ENCODE measurements at places on chromosomes 12 and 14.

DNA sequence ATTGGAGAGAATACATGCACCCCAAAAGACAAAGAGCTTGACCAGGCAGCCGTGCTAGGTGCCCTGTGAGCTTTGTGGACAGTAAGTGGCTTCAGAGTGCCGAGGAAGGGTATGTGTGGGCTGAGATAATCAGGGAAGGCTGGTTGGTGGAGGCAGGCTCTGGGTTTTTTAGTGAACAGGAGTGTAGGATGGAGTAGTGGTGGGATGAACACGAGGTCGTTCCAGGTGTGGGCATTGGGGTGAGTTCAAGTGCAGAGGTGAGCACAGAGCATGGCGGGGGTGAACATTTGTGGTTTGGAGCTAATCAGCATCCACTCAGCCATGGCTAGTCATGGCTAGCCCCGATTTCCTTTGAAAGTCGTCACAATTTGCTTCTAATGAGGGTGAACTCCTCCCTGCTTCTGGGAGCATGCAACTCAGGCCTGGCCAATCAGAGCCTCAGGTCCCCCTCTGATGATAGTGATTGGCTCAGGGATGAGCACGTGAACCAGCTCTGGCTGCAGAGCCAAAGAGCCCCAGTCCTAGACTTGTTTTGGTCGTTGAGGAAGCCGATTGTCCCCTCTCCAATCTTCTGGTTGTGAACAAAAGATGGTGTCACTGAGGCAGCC lies 40.7 kb upstream of the TCL1B start:
- no peak for DNase-seq

DNA sequence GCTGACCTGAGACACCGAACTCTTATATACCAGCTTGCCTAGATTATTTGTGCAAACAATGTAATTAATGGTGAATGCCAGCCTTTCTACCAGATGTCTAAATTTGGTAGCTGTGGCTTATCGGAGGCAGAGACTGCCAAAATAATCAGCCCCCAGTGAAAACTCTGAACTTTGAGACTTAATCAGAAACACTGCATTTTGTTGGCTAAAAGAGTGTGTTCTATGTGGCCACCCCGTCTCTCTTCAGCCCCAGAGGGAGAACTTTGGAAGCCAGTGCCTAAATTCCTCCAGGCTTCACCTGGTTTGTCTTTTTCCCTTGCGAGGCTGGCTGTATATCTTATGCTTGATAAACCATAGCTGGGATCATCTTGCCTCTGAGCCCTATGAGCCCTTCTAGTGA lies 90.1 kb downstream of the LMNTD1 start:
- DNase-seq, result no peak

DNA sequence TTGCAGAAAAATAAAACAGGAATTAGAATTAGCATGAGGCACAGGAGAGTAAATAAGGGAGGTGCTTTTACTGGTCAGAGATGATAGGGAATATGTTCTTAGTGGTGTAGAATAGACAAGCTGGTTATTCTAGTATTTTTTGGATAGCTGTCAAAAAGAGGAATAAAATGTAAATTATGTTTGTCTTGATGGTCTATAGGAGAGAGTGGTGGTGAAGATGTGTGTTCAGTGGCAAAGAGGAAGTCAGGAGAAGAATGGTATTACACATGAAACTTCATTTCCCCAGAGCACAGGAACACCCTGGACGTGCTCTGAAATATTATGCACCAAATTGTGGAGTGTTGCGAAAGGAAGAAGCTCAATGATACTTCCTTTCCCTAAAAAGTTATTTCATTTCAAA lies 27.8 kb downstream of the MUCL1 start:
- no peak for DNase-seq

DNA sequence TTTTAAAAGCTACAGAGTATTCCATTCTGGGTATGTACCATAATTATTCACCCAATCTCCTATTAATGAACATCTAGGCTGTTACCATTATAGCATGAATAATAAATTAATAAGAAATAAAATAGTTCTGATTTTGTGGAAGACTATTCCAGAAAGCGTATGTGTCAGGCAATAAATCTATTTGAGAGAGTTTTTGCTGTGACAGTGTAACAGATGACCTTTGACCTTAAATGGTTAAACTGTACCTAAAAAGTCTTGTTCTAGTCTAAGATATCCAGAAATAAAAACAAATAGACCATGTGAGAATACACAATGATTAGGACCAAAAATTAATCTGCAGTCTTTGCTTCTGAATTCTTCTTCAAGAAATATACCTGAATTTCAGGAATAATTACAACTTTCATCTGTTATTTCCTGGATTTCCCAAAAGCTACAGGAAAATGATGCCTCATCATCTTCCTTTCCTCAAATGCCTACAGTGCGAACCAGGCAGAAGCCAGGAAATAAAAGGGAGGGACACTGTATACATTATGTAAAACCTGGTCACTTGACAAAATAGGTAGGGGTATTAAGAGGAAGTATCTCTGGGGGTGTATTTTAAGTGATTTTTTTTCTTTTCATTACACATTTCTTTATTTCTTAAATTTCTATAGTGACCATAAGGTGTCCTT lies 7.3 kb downstream of the TM7SF3 start:
- DNase-seq, result no peak

DNA sequence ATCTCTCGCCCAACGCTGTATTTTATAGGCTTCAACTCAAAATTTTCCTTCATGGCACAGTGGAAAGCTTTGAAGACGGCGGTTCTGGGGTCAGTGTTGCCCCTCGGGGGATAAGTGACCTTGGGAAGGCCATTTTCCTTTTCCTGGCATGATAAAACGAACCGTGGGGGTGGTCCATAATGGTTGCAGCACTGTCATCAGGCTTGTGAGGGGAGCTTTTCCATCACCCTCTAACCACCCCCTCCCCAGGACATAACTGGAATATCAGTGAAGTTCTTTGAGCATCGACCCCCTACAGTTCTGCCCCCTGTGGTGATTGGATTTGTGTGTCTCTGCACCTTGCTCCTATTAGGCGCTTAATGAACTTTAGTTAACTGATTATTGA lies 16.0 kb downstream of the FOS start:
- DNase-seq, result no peak

DNA sequence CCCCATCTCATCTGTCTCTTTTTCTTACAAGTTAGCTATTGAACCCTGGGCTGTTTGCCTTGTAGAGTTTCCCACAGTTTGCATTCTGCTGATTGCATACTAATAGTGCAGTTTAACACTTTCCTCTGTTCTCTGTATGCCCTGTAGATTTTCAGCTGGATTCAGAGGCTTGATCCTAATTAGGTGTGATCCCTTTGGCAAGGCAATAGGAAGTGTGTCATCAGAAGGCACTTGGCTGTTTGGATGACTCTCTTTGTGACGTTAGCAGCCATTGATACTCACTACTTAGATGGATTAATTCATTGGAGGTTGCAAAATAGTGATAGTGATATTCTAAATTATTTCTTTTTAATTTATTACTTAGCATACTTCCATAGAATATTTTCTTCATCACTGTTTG lies 33.6 kb downstream of the FUT8 start:
- no peak for DNase-seq

GRCh38 chr14:57930241-57930975 lies 64.5 kb upstream of the SLC35F4 start:
- no peak for DNase-seq

DNA sequence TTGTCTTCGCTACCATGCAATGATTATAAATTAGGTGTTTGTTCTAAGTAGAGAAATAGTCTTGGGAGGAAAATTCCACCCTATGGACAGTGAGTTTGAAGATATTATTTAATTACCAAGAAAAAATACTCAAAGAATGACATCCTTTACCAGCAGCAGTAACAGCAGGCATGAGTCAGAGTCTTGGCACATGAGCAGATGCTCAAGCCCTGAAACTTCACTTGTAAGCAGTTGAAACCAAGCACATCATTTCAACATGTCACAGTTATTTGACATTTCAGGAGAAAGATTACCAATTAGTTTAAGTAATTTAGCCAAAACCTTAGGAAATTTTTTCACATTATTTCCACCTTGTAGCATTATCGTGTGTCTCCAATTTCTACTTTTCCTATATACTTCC lies 99.2 kb downstream of the C12orf50 start:
- no peak for DNase-seq

- DNase-seq, result no peak
Measured at GRCh38 chr14:88044776-88045446, 40.0 kb downstream of the GPR65 start.

GRCh38 chr12:19373586-19373985 lies 65.7 kb upstream of the AEBP2 start:
- no peak for DNase-seq

GRCh38 chr12:57809425-57809824 lies 9.1 kb downstream of the AVIL start:
- DNase-seq, result no peak

- DNase-seq, result no peak
Measured at GRCh38 chr14:61602733-61603077, 92.6 kb upstream of the HIF1A start.

DNA sequence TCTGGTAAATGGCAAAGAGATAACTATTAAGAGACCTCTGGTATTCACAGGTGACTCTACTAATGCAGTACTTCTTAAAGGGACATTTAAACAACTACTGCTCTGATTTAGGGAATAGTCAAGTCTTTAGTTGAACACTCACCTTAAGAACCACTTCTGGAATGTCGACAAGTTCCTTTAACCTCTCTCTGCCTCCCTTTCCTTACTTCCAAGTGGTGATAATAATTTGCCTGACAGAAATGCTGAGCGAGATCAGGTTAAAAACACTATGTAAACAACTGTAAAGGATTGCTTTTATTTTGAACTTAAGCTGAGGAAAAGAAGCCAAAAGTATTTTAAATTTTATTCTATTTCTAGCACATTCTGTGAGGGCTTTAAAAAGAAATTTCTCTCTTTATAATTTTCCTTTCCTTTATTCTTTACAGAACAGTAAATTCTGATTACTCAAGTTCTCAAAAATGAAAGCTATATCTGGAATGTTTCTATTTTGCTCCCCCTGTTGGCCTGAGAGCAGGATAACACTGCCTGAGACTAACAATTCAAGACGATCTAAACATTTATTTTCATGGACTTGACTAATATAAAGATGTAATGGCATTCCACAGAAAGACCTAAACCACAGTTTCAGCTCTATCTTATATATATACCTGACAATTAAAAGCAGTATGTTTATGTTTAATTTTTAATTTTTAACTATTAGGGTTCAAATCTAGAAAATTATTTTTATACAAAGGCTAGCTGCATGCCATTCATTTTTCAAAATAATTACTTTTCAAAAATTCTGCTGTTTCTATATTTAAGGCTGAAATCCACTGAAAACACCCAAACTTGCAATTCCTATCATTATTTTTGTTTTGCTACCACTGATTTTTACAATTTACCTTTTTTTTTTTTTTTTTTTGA lies 29.2 kb downstream of the ZCCHC8 start:
- DNase-seq, result no peak

DNA sequence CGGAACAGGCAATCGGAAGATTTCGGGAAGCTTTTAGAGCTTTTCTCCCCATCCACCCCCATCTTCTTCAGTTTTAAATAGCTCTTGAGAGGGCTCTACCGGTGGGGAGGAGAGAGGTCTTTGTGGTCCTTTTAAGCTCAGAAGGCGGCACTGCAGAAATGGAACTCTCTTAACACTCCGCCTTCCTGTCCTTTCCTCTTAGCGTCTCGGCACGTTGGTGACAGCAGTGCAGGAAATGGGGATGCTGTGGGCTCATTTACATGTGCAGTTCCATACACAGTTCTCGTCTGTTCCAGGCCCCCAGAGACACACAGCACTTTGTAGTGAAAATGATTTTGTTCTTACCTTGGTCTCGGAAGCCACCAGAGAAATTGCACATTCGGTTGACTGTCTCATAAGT lies 50.4 kb upstream of the RIN3 start:
- DNase-seq, result no peak

DNA sequence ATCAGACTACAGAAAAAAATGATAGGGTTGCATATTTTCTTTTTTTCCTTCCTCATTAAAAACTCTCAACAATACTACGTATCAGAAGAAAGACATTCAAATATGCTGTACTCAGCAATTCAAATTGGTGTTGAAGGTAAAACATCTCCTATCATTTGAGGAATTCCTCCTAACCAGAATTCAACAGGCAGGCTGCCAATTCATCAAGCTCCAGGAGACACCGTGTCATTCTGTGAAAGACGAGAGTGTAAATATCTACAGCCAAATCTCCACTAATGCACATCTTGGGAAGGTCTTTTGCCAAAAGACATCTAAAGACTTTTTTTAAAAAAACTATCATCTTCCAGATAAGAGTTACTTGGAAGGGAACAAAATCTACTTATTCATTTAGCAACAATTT lies 26.6 kb downstream of the NT5DC3 start:
- DNase-seq, result no peak

GRCh38 chr14:62894736-62895135 lies 150.5 kb downstream of the KCNH5 start:
- DNase-seq, result no peak

GRCh38 chr12:88468581-88468980 lies 111.7 kb downstream of the KITLG start:
- DNase-seq, result no peak

DNA sequence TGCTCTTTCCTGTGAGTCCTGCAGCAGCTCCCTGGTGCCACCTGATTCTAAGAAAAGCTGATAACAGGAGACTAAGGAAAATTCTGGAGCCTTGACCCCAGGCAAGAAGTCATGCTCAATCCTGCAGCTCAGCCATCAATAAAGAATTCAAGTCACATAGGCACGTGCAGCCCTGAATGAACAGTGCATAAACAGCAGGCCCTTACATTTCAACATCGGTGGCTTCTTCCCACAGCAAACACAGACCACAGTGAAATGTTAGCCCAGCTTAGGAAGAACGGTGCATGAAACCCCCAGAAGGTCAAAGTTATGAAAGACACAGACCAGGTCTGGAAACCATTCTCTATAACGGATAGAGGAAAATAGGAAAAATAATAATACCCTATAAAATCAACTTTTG lies 10.5 kb downstream of the CINP start:
- no peak for DNase-seq

DNA sequence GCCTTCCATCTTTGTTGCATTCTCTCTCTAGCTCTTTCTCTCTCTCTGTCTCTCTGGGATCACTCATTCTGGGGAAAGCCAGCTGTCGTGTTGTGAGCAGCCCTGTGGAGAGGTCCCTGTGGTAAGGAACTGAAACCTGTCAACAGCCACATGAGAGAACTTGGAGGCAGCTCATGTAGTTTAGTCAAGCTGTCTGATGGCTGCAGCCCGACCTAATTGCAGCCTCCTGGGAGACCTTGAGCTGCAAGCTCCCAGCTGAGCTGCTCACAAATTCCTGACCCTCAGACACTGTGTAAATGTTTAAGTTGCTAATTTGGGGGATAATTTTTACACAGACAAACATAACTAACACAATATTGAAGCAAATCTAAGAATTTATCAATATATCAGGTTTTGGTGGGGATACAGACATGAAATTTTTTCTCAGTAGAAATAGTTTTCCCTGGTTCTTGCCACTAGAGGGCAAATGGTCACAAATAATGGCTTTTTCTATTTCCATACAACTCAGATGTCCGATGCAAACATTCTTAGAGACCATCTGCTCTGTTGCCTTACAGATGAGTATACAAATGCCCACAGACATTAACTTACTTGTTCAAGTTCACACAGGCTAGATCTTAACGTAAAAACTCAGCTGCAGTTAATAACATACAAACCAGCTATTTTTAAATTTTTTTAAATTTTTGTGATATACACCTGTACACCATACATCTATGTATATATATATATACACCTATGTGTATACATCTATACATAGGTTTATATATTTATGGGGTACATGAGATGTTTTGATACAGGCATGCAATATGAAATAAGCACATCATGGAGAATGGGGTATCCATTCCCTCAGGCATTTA lies 15.5 kb upstream of the KRR1 start:
- no peak for DNase-seq

Measured in H1 (cell line).